ENCODE measurements at places on chromosomes 2 and 18. TPM values are rescaled to one million over a fixed set of nuclear protein-coding genes. Genes with fewer than 3 reads are reported as not detected.

DNA sequence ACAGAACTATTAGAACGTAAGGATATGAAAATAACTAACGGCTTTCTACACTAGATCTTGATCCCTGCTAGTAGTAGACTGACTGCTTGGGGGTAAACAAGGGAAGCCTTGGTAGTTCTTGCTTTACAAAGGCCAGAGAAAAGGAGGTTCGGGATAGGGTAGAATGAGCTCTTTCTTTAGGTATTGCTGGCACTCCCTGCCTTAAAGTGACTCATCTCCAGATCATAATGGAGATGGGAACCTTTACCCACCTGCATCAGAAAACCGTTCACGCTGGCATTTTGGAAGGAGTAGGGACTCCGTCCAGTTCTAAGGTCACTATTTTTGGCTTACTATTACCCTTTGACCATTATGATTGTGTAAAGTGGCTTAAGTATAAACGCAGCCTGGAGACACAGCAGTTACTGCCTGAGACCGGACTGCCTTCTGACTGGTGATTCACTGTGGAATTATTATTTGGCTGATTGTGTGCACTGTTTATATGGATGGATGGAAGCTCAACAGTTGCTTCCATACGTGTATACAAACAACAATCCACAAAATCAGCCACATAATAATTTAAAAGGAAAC lies 482.5 kb downstream of the STK39 start:
- H3K36me3 ChIP-seq = no peaks in the 10 kb centered on the region
- H3K27me3 ChIP-seq = no peaks in the 10 kb centered on the region
- H3K4me3 ChIP-seq = no peak overlapping the region
- H3K4me1 ChIP-seq = peaks cover 8% of the 10 kb centered on the region

GRCh38 chr2:151672277-151672676 lies 62.0 kb downstream of the NEB start:
- H3K27ac ChIP-seq = no peak overlapping the region
- no peaks in the 10 kb centered on the region for H3K36me3 ChIP-seq
- no peaks in the 10 kb centered on the region for H3K27me3 ChIP-seq
- H3K4me1 ChIP-seq = no peaks in the 10 kb centered on the region
- DNase-seq = no peak

DNA sequence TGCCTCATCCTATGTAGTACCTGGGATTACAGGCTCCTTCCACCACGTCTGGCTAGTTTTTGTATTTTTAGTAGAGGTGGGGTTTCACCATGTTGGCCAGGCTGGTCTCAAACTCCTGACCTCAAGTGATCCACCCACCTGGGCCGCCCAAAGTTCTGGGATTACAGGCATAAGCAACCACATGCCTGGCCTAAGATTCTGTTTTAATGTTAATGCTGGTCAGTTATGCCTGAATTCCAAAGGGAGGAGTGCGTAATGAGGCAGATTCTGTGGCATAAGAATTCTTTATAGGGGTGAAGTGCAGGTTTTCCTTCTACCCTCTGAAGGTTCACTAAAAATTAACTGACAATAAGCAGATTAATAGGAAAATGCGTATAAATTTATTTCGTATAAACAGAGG lies 1343.8 kb upstream of the LRRTM1 start:
- H3K4me3 ChIP-seq = no peak overlapping the region
- H3K36me3 ChIP-seq = no peaks in the 10 kb centered on the region
- H3K4me1 ChIP-seq = peaks cover 7% of the 10 kb centered on the region
- no peak for DNase-seq
- H3K27ac ChIP-seq = no peak overlapping the region
- no peaks in the 10 kb centered on the region for H3K27me3 ChIP-seq

GRCh38 chr2:105129722-105130232 lies 91.9 kb downstream of the MRPS9 start:
- H3K27me3 ChIP-seq = no peaks in the 10 kb centered on the region
- H3K4me3 ChIP-seq = no peak overlapping the region
- H3K4me1 ChIP-seq = no peaks in the 10 kb centered on the region
- H3K27ac ChIP-seq = no peak overlapping the region
- DNase-seq = no peak

Gene B4GALT6
- 11.2 TPM for total RNA-seq

- DNase-seq = peak; percentile 65
- peaks cover 47% of the 10 kb centered on the region for H3K4me1 ChIP-seq
- H3K27ac ChIP-seq = peak overlapping the region; percentile 65
Observed at GRCh38 chr18:76518860-76519538, 24.0 kb upstream of the ZNF516 start.

GRCh38 chr2:127655209-127656073 lies 9.5 kb downstream of the GPR17 start:
- peak overlapping the region; percentile 73 for H3K27ac ChIP-seq
- DNase-seq = peak; percentile 83
- H3K4me1 ChIP-seq = peaks cover 16% of the 10 kb centered on the region
- H3K27me3 ChIP-seq = no peaks in the 10 kb centered on the region

GRCh38 chr2:5867056-5867455 lies 174.9 kb downstream of the SOX11 start:
- H3K4me1 ChIP-seq = no peaks in the 10 kb centered on the region
- no peak for DNase-seq
- no peaks in the 10 kb centered on the region for H3K27me3 ChIP-seq
- no peak overlapping the region for H3K4me3 ChIP-seq

GRCh38 chr2:37780387-37780676 lies 108.9 kb upstream of the CDC42EP3 start:
- DNase-seq = no peak
- H3K27me3 ChIP-seq = no peaks in the 10 kb centered on the region
- no peak overlapping the region for H3K4me3 ChIP-seq
- H3K36me3 ChIP-seq = no peaks in the 10 kb centered on the region
- no peak overlapping the region for H3K27ac ChIP-seq

- peaks cover 20% of the 10 kb centered on the region for H3K27me3 ChIP-seq
- H3K36me3 ChIP-seq = no peaks in the 10 kb centered on the region
- no peak overlapping the region for H3K4me3 ChIP-seq
- peaks cover 4% of the 10 kb centered on the region for H3K4me1 ChIP-seq
Observed at GRCh38 chr2:241799522-241800197, 9.3 kb upstream of the NEU4 start.

- H3K4me3 ChIP-seq = no peak overlapping the region
- DNase-seq = peak; percentile 41
- H3K27ac ChIP-seq = no peak overlapping the region
- peaks cover 2% of the 10 kb centered on the region for H3K4me1 ChIP-seq
Observed at GRCh38 chr2:70959851-70960832, 18.3 kb upstream of the ANKRD53 start.

Gene RNF103
- 26.5 TPM for total RNA-seq

DNA sequence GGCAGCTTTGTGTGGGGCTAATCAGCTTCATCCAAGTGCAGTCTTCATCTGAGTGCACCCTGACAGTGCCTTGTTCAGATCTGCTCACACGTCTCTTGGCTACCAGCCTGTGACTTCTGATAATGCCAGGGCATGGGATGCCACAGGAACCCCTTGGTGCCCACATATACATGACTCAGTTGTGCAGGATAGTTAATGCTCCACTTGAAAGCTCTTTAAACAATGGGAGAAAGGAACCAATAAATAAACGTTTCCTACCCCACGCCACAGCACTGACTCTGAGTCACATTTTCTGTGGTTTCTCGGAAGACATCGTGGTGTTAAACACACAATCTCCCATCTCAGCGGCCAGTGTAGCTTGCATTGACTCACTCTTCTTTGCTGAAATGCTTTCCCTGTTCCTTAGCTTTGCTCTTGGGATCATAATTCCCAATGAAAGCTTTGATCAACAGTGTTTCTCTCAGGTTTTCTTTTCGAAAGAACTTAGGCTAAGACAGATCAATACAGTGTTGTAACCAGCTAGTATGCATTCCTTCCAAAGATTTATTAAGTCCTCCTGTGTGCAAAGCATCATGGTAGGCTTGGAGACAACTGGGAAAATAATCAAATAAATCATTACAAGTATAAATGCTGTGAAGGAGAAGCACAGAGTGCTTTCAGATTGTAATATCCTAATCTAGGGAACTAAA lies 142.0 kb downstream of the COPS8 start:
- no peaks in the 10 kb centered on the region for H3K36me3 ChIP-seq
- no peaks in the 10 kb centered on the region for H3K4me1 ChIP-seq
- no peak overlapping the region for H3K27ac ChIP-seq
- no peak overlapping the region for H3K4me3 ChIP-seq

DNA sequence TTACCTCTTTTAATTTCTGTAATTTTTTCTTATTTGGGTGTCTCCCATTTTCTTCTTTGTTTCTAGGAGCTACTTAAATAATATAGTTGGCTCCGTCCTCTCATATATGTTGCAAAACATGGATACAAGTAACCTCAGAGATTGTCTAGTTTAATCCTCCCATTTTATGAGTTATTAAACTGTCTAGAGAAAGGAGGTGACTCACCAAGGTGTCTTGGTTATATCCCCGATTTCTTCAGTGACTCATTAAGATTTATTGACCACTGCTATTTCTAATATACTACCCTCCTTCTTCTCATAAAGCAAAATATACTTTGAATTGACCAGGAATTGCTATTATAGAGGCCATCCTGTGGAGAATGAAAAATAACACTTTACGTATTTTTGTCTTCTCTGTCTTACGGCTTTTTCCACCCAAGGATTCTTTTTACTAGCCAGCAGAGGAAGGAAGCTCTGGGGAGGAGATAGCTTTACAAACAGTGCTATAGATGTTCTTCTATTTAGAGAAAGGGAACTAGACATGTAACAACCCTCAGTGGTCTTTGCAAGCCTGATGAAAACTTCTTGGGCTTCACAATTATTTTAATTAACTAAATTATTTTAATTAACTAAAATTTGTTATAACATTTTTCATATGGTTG lies 300.4 kb upstream of the TNP1 start:
- H3K27ac ChIP-seq = no peak overlapping the region
- no peaks in the 10 kb centered on the region for H3K27me3 ChIP-seq
- no peaks in the 10 kb centered on the region for H3K36me3 ChIP-seq

- H3K4me3 ChIP-seq = no peak overlapping the region
- no peak for DNase-seq
- peaks cover 2% of the 10 kb centered on the region for H3K4me1 ChIP-seq
- no peak overlapping the region for H3K27ac ChIP-seq
- no peaks in the 10 kb centered on the region for H3K36me3 ChIP-seq
Observed at GRCh38 chr2:8407332-8407731, 274.5 kb upstream of the ID2 start.

DNA sequence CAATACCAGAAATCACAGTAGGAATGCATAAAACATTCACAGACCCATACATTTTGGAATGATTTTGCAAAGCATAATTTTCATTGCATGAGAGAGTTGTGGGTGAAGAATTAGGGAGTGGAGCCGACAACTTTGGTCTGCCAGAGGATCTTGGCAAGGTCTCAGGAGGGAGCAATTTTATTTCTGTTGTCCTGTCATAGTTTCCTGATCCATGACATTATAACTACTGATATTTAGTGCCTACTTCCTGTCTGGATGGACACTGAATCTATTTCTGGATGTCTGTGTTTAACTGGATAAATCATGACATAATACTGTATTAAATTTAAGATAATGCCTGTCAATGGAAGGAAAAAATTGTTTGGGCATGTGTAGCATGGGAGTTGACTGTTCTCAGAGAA lies 2.4 kb downstream of the ITGA4 start:
- H3K36me3 ChIP-seq = no peaks in the 10 kb centered on the region
- no peak for DNase-seq
- peaks cover 7% of the 10 kb centered on the region for H3K4me1 ChIP-seq
- H3K27ac ChIP-seq = no peak overlapping the region
- H3K27me3 ChIP-seq = peaks cover 68% of the 10 kb centered on the region
- H3K4me3 ChIP-seq = no peak overlapping the region

Gene SIGLEC15
- not detected for total RNA-seq

Gene TXNDC2
- total RNA-seq = not detected

DNA sequence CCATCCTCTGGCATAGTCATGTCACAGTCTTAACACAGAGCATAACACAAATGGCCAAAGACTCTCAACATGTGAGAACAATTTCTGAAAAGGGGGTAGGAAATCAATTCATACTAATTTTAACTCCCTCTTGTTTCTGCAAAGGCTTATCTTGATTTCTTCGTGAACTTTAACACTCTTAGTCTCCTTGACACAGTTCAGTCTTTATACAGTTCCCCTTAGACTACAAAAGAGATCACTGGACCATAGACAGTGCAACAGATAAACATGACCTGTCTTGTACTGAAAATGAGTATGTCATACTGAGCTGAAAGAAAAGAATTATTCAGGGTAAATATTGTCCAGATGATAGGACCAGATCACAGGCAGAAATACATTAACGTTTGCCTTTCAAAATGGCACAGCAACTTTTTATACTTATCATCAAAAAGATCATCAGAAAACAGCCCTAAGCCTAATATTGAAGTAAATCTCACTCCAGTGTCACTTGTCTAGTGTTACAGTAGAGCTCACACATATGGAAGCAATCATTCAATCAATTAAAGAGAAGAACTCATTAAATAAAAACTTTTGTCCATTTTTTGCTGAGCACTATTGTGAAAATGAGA lies 56.4 kb upstream of the VRK2 start:
- no peak for DNase-seq
- no peaks in the 10 kb centered on the region for H3K27me3 ChIP-seq
- H3K36me3 ChIP-seq = no peaks in the 10 kb centered on the region
- no peak overlapping the region for H3K27ac ChIP-seq
- H3K4me1 ChIP-seq = no peaks in the 10 kb centered on the region

Gene COL6A3
- 0.41 TPM for total RNA-seq

- no peaks in the 10 kb centered on the region for H3K36me3 ChIP-seq
- no peaks in the 10 kb centered on the region for H3K27me3 ChIP-seq
- peaks cover 17% of the 10 kb centered on the region for H3K4me1 ChIP-seq
- DNase-seq = no peak
- no peak overlapping the region for H3K4me3 ChIP-seq
Observed at GRCh38 chr2:216350214-216350791, 22.0 kb downstream of the MARCHF4 start.

DNA sequence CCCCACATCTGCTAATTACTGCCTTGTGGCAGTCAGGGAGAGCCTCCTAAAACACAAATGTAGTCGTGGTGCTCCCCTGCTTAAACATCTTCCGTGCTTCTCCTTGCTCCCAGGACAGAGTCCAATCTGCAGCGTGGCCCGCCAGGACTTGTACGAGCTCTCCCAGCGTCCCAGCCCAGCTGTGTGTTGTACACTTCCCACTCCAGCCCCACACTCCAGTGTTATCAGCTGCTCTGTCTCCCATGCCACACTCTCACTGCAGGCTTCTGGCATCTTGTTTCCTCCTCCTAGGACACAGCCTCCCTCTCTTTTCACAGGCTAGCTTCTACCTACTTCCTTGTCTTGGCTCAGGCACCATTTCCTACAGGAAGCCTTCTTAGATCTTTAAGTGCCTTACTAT lies 199.4 kb downstream of the ALPK2 start:
- no peaks in the 10 kb centered on the region for H3K36me3 ChIP-seq
- H3K27me3 ChIP-seq = no peaks in the 10 kb centered on the region
- no peak overlapping the region for H3K4me3 ChIP-seq
- peaks cover 14% of the 10 kb centered on the region for H3K4me1 ChIP-seq

GRCh38 chr2:54659527-54659926 lies 63.9 kb upstream of the EML6 start:
- DNase-seq = no peak
- H3K4me3 ChIP-seq = no peak overlapping the region
- H3K27me3 ChIP-seq = no peaks in the 10 kb centered on the region
- H3K36me3 ChIP-seq = peaks cover 14% of the 10 kb centered on the region

Gene RPIA
- total RNA-seq = 9.9 TPM

Gene ANKRD62
- 0.15 TPM for total RNA-seq

GRCh38 chr18:35127201-35127600 lies 86.0 kb downstream of the MAPRE2 start:
- no peak overlapping the region for H3K27ac ChIP-seq
- peak; percentile 47 for DNase-seq

- H3K27ac ChIP-seq = no peak overlapping the region
- DNase-seq = no peak
- H3K27me3 ChIP-seq = no peaks in the 10 kb centered on the region
- no peak overlapping the region for H3K4me3 ChIP-seq
Observed at GRCh38 chr2:188752311-188752710, 221.9 kb upstream of the COL3A1 start.

- no peak overlapping the region for H3K4me3 ChIP-seq
- DNase-seq = no peak
- H3K27me3 ChIP-seq = no peaks in the 10 kb centered on the region
- H3K4me1 ChIP-seq = no peaks in the 10 kb centered on the region
- no peaks in the 10 kb centered on the region for H3K36me3 ChIP-seq
- no peak overlapping the region for H3K27ac ChIP-seq
Observed at GRCh38 chr18:45276878-45277277, 338.4 kb upstream of the SLC14A2 start.

Measured in neural progenitor cell (in vitro differentiated cells).